ENCODE measurements at places on chromosomes 7 and 10.

DNA sequence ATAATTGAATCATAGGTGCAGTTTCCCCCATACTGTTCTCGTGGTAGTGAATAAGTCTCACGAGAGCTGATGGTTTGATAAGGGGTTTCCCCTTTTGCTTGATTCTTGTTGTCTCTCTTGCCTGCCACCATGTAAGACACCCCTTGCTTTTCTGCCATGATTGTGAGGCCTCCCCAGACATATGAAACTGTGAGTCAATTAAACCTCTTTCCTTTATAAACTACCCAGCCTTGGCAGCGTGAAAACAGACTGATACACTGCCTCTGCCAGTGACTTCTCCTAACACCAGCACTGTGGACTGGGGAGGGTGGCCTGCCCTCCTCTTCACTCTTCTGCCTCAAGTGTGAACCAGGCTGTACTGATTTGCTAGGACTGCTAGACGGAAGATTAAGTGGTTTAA lies 108.6 kb downstream of the RAB11FIP2 start:
- no peak for DNase-seq

DNA sequence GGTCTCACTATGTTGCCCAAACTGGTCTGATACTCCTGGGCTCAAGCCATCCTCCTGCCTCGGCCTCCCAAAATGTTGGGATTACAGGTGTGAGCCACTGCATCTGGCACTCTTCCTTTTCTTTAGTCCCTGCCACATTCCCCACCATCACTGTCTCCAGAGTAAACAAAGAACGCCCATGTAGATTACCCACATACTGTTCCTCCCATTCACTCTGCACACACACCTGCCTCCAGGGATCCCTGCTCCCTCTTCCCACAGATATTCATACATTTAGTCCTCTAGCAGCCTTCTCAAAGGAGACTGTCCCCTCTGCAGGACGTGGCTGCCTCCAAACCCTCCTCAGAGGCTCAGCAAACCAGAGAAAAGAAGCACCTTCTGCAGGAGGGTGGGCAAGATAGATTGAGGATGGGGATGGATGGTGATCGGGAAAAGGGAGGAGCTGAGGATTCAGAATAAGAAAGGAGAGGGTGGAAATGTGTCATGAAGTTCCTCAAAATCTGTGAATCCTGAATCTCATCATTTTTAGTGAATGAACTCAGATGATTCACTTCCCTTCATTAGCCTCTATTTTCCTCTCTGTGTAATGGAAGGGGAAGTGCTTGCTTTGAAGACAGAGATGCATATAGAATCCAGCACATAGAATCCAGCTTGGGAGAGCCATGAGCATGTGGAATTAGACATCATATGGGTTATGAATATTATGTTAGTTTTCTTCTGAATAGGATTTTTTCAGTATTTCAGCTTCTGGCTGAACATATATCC lies 5.5 kb upstream of the PLAU start:
- DNase-seq, result no peak

- DNase-seq, result no peak
Observed at GRCh38 chr7:131753620-131754222, 197.3 kb upstream of the PODXL start.

DNA sequence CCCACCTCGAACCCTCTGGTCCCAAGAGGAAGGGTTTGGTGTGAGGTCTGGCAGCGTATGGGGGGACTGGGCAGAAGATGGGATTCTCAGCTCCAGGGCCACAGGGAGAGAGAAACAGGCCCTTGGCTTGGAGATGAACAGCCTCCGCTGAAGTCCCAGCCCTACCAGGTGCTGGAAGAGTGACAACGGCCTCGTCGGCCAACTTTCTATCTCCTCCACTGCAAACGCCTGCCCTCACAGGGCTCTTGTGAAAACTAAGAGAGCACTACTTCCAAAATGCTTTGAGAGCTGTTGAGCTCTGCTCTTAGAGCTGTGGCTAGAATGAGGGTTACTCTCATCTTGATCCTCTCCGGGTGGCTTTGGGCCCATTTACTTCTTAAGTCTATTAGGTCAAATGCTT lies 63.5 kb downstream of the AFAP1L2 start:
- no peak for DNase-seq

- DNase-seq, result no peak
Observed at GRCh38 chr7:99459087-99459486, 6.9 kb downstream of the ATP5MF start.

- DNase-seq, result no peak
Observed at GRCh38 chr7:26005683-26006410, 146.2 kb upstream of the NFE2L3 start.

GRCh38 chr7:2710286-2710655 lies 22.3 kb downstream of the AMZ1 start:
- DNase-seq, result no peak

DNA sequence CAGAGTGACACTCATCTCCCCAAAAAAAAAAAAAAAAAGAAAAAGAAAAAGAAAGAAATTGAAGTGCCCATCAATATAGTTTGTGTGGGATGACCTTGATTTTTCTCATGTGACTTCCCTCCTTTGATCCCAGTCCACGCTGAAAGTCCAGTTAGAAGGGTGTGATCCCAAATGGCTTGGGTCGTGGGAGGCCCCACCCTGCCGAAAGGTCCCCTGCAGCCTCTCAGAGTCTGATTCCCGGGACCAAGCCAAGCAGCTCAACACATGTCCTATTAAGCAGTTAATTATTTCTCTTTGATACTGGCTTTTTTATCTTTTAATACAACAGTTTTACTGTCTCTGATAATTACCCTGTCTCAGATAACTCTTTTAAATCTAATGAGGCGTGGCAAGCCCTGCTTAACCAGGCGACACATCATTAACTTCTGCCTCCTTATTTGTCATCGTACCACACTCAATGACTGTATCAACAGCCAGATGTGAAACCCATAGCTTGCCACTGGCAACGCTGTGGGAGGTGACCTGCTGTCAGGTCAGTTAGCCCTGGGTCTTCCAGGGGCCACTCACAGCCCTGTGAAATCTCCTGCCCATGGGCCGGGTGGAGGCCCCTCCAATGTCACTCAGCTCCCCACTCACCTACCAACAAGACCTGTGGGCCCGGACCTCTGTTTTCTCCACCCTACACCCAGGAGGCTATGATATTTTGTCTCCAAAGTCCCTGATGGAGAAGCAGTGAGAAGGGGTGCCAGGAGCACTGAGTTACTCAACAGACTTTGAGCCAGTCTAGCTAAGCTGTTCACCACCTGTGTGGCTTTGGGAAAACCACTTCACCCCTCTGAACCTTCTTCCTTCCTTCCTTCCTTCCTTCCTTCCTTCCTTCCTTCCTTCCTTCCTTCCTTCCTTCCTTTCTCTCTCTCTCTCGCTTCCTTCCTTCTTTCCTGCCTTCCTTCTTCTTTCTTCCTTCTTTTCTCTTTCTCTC lies 110.0 kb upstream of the SFMBT2 start:
- DNase-seq, result no peak

DNA sequence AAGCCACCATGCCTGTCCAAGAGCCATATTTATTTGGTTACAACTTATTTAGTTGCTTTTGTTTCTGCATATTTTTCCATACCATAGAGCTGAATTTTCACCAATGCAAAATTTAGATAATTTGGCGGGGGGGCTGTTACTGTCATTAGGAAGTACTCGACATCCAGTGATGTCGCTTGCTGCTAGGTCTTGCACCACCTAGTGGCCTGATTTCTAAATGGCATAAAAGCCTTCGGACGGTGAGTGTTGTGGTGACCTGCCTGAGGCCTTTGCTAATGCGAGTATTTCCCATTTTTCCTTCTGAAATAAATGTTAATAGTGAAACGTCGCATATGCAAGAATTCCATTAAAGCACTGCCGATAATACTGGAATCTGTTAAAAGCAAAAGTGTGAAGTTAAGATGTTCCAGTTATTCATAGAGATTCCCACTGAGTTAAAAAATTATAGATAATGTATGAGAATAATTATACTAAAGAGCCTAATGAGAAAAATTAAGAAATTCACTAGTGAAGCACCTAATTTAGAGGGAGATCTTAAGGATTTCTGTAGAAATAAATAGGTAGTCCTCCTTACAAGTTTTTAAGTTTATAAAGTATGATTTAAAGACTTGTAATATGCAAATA lies 86.1 kb upstream of the DNAJB6 start:
- DNase-seq, result peak; percentile 10
